ENCODE measurements at places on chromosomes 4 and X. TPM values are rescaled to one million over a fixed set of nuclear protein-coding genes. Genes with fewer than 3 reads are reported as not detected.

Gene OCRL
- 20.9 TPM for total RNA-seq

Gene SLC26A1
- under 0.01 TPM for total RNA-seq

Gene UGT2B11
- not detected for total RNA-seq

Gene EMCN
- total RNA-seq: 6.5 TPM

Gene NHS
- 2.3 TPM for total RNA-seq

Gene SORCS2
- 0.19 TPM for total RNA-seq

Gene TNIP3
- total RNA-seq: 0.38 TPM

Gene TEX13C
- total RNA-seq: not detected

Gene USP17L15
- total RNA-seq: not detected

Gene USP17L17
- not detected for total RNA-seq

Gene CENPI
- 7.3 TPM for total RNA-seq

Gene BGN
- total RNA-seq: 43.9 TPM

Gene NOX1
- not detected for total RNA-seq

Gene PNCK
- under 0.01 TPM for total RNA-seq

Gene TSPAN6
- total RNA-seq: 29.9 TPM

Gene XKRX
- total RNA-seq: 0.28 TPM

Gene RASGEF1B
- total RNA-seq: 1.2 TPM

Gene NAT8L
- total RNA-seq: under 0.01 TPM

Gene PROM1
- total RNA-seq: 0.85 TPM

Gene TAF7L
- total RNA-seq: 0.38 TPM

Gene DLG3
- 13.8 TPM for total RNA-seq

Gene RAB41
- not detected for total RNA-seq

Gene OPRPN
- total RNA-seq: not detected
